ENCODE measurements at places on chromosomes 7 and 10.

- DNase-seq = no peak
Observed at GRCh38 chr10:74488907-74489306, 337.5 kb upstream of the KAT6B start.

- no peak for DNase-seq
Observed at GRCh38 chr7:139417478-139417877, 57.8 kb downstream of the LUC7L2 start.

DNA sequence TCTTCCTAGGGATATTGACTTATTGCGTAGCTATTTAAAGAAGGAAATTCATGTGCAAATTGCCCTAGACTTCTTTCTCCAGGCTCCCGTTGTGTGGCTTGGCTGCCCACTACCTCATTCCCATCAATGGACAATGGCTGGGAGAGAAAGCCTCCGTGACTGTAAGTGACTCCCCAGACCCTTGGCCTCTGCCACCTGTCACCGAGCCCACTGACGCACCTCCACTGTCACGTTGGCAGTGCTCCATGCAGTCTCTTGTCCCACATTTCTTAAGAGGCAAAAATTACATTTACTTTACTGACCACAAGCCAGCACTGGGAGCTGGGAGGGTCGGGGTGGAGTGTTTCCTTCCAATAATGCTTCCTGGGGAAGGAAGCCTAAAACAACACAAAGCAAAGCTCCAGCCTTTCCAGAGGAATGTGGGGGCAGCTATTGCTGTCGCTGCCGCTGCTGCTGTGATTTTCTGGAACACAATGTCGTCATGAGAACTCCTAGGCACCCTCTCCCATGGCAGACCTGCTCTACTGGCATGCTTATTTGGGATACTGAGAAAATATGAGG lies 89.7 kb upstream of the STEAP1B start:
- DNase-seq = no peak

DNA sequence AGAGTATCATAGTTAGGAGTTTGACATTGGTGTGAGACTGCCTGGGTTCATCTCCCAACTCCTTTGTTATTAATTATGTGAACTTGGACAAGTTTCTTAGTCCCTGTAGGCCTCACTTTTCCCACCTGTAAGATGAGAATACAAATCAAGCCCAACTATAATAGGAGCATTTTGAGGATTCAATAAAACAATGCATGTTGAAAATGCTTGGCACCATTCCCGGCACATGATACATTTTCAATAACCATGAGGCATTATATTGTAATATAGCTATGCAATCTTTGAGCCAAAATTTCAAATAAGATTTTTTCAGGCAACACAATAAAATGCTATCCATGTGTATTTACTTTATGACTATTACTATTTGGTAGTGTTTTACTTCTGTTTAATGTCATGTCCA lies 229.0 kb upstream of the SP4 start:
- DNase-seq = no peak

DNA sequence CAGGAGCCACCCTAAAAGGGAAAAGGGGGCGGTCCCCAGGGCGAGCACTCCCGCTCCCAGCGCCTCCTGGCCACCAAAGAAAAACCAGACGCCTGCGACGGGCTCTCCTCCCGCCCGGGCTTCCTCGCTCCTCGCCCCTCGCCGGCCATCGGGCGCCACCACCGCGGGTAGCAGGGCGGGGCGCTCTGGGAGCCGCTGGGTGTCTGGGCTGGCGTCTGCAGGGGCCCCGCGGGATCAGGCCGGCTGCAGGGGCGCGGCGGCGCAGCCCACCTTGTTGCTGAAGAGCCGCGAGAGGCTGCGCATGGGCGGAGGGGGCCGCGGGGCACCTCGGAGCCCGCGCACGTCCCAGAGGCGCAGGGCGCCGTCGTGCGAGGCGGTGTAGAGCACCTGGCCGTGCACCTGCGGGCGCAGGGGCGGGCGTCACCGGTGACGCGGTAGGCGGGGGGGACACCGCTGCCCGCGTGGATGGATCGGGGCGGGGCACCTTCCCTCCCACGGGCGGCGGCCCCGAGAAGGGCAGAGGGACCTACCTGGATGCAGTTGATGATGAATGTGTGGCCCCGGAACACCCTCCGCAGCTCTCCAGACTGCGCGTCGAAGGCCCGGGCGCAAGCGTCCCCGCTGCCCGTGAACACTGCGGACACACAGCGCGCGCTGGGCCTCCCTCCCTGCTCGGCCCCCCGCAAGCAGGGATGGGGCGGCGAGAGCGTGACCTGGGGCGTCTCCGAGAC lies 28.3 kb downstream of the WDR86 start:
- DNase-seq = no peak

DNA sequence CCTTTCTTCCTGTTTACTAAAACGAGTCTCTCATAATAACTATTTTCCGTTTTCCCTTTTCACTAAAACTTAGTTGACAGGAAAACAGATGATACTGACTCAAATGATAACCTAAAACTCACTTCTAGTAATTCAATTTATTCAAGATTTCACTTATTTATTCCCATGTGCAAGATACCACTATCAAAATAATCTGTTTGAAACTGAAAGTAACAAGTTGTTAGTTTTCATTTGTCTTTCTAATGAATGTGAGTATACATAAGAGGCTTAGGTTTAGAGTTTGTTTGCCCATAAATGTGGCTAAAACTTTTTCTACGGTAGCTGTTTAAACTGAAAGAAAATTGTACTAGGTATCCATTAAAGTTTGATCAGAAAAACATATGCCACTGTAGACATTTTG lies 314.9 kb upstream of the STEAP1 start:
- DNase-seq = no peak

DNA sequence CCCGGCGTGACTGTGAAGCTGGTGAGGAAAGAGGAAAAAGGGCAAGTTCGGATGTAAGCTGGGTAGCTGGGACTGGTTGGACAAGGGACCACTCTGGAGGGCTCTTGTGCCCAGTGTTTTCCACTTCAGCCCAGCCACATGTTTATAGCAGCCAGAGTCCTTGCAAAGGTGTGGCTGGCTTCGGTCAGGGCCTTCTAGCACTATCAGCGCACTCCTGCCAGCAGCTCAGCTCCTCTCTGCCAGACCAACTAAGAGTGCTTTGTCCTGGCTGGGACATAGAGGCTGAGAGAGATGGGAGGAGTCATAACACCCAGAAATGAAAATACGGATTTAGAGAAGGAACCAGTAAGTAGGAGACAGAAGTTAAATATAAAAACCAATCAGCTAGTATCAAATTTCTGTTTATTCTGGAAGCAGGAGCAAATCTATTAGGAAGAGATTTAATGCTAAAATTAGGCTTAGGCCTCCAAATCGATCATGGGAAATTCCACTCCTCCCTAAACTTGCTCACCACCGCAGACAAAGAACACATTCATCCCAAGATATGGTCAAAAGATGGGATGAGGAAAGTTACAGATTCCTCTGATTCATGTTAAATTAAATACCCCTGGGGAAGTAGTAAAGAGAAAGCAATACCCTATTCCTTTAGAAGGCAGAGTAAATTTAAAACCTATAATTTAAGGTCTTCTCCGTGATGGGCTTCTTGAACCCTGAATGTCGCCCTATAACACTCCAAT lies 135.0 kb downstream of the RALA start:
- no peak for DNase-seq

GRCh38 chr7:157689269-157690057 lies 352.7 kb downstream of the DNAJB6 start:
- DNase-seq = no peak

DNA sequence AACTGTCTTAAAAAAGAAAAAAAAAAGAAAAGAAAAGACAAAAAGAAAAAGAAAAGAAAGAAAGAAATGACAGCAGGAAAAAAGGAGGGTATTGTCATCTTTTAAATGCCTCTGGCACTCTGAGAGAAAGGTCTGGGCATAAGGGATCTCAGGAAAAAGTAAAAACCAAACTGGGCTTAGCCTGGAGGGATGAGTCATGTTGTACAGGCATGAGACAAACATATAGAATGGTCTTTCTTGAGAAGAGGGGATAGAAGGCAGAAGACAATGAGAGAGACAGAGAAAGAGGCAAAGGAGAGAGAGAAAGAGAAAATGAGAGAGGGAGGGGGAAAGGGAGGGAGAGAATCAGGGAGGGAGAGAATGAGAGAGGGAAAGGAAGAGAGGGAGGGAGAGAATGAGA lies 32.3 kb upstream of the KCNMA1 start:
- no peak for DNase-seq

DNA sequence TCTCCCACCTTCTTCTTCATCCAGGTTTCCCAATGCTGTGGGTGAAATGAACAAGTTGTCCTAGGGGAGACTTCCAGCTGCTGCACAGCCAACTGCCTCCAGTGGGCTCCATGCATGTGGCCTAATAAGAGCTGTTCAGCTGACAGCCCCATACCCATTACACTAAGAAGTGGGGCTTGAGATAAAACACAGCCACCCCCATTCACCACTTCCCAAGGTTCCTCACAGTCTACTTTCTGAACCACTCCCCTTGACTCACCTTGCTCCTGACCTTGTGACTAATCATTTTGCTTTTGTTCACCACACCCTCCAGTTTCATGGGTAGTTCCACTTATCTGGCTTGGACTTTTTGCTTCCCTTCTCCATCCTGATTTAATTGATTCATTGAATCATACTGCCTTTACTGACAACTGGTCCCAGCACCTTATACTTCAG lies 119.3 kb downstream of the CABCOCO1 start:
- no peak for DNase-seq

- no peak for DNase-seq
Observed at GRCh38 chr10:44862924-44863323, 48.2 kb upstream of the TMEM72 start.

DNA sequence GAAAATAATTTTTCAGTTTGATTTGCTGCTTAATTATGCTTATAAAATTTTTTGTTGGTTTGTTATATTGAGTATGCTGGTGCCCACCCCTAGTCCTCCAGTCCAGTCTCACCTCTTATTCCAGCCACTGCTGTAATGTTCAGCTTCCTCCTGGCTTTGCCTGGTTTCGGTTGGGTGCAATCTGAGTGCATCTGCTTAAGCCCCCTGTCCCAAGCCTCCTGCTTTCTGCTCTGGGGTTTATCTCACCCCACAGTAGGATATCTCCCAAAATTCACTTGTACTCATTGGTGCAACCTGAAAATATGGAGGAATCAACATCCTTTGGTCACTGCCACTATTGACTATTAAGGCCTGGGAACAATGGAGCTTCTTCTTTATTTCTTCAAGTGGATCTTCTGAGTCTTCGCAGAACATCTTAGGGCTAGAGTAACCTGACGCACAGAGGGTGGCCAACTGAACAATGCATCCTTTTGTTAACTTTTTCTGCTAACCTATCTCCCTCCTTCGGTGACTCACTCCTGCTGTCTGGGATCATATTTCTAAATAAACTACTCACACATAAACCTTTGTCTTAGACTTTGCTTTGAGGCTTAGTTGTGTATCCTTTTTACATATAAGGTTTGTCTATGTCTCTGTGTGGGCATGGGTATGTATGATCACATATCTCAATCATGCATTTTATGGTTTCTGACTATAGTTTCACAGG lies 19.1 kb upstream of the SOSTDC1 start:
- no peak for DNase-seq

DNA sequence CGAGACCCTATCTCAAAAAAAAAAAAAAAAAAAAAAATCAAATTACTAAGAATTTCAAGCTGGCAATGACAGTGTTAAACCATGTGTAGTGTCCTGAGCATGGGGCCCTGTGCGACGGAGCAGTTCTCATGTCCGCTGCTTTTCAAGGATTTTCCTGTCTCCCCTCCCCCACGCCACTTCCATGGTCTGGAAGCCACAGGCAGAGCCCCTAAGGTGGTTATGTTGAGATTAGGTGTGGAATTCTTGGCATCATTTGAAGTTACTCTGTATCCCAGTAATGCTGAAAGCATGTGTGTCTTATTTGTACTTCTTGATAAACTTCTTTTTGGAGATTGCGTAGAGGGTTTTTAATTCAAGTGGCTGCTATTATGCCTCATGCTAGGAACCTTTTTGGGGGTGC lies 65.2 kb downstream of the PFKFB3 start:
- no peak for DNase-seq

DNA sequence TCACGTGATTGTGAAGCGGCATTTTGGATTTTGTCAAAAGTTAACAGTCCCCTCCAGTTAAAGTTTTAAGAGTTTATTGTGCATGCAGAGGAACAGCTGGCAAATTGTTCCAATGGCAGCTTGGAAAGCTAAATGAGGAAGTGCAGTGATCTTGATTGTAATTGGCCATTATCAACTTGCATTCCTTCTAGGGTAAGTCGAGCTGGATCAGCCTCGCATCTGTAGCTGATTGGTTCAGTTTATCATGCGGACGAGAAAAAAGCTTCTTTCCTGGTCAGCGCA lies 566 bp downstream of the ZNF789 start:
- peak; percentile 76 for DNase-seq

DNA sequence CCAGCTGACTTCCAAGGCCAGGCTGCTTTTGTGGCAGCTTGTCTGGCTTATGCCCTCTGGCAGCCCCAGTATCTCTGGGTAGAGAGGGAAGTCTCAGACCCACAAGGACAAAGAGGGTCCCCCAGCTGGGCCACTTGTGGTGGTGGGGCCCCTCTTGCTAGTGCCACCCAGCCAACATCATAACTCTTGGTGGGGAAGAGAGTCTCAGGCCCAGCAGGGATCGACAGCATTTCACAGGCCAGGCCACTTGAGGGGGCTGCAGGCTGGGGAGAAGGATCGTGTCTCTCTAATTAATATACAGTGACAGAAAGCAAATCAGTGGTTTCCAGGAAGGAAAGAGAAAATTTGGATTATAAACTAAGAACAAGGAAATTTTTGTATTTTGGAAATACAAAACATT lies 76.0 kb downstream of the TYW1B start:
- DNase-seq = peak; percentile 29

DNA sequence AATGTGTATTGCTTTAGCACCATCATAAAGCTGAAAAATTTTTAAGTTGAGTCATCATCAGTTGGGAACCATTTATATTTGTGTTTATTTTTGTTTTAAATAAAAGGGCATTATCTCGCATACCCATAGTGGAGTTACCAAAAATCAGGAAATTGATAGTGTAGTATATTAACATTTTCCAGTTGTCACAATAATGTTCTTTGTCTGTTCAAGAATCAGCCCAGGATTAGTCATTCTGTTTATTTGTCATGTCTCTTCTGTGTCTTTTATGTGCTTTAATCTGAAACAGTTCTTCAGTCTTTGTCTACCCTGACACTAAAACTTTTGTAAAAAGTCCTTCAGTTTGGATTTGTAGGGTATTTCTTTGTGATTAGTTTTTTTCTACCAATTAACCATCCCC lies 827.8 kb upstream of the ZWINT start:
- no peak for DNase-seq

DNA sequence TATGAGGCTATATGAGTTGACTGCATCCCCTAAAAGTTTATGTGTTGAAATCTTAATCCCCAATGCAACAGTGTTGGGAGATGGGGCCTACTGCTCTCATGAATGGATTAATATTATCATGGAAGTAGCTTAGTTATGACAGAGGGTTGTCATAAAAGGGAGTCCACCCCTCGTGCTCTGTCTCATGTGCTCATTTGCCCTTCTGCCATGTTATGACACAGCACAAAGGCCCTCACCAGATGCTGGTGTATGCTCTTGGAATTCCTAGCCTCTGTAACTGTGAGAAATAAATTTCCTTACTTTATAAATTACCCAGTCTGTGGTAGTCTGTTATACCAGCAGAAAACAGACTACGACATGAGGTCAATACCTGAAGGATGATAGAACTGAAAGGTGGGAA lies 17.6 kb upstream of the PANK1 start:
- no peak for DNase-seq
